Small intestine (tissue), 16 donors: ENCODE measurements at places on chromosomes 6 and 20. TPM values are rescaled to one million over a fixed set of nuclear protein-coding genes. Genes with fewer than 3 reads are reported as not detected.

Gene TENT5A
- polyA plus RNA-seq: 6.0 TPM

DNA sequence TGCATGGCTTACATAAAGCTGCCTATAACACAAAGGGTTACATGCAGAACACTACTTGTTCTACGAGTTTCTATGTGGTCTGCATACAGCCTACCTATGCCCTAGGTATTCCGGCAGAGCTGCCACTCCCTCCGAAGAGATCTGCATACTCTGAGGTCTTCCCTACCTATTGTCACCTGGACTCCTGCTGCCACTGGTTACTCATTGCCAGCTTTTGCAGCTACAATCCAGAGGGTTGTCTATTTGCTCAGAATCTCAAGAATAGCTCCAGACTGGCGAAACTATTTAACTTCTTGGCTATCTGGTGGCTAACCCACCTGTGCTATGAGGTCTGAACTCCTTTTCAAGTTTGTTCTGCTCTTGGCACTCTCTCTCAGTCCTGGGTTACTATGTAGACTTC is 323.3 kb downstream of the BMP2 start:
- peak; percentile 1 for DNase-seq

GRCh38 chr20:24166123-24166381 is 177.5 kb upstream of the GGTLC1 start:
- DNase-seq: no peak

GRCh38 chr20:18738055-18738454 is 75.5 kb upstream of the SCP2D1 start:
- DNase-seq: no peak

DNA sequence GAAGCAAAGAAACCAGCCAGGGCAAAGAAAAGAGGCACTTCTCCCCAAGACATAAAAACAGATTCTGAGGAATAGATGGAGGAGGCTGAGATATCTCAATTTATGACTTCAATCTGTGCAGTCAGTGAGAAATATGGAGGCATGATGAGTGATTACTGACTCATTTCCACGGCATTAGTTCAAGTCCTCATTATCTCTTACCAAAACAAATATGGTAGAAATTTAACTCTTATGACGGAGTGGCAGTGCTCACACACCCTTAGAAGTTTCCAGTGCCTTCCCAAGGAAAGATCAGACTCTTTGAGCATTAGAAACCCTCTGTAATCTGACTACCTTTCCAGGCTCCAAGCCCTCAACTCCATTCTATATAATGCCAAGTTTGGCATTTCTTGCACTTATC is 364.1 kb downstream of the ARHGAP18 start:
- no peak for DNase-seq

- no peak for DNase-seq
Measured at GRCh38 chr6:46414398-46414797, 76.9 kb downstream of the RCAN2 start.

DNA sequence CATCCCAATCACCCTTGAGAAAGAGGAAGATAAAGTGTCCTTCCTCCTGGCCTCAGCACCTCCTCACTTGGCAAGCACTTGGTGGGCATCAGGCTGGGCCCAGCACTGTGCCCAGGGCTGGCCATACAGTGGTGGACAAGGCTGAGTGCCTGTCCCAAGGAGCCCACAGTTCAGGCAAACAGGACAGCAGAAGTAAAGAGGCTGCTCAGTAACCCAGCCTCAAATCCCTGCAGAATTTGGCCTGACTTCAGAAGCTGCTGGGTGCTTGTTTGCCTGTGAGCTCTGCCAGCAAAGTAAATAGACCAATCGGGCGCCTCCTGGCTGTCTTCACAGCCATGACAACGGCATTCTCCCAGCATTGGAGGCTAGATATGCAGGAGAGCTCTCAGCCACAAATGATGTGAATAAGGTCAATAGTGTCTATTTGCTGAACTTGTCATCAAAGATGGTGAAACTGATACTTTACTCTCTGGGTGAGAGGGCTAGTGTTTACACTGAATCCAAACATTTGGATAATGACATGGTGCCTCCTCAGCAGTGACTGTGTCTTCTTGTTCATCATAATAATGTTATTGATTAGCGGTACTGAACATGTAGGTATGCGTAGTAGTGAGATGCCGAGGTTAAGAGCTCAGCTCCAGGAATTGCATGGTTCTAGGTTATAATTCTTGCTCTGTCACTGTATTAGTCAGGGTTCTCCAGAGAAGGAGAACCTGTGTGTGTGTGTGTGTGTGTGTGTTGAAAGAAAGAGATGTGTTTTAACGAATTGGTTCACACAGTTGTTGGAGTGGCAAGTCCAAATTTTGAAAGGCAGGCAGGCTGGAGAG is 36.9 kb upstream of the FANCE start:
- peak; percentile 74 for DNase-seq

GRCh38 chr6:444653-445275 is 53.2 kb downstream of the IRF4 start:
- DNase-seq: no peak

Gene TREM1
- polyA plus RNA-seq: 1.1 TPM

DNA sequence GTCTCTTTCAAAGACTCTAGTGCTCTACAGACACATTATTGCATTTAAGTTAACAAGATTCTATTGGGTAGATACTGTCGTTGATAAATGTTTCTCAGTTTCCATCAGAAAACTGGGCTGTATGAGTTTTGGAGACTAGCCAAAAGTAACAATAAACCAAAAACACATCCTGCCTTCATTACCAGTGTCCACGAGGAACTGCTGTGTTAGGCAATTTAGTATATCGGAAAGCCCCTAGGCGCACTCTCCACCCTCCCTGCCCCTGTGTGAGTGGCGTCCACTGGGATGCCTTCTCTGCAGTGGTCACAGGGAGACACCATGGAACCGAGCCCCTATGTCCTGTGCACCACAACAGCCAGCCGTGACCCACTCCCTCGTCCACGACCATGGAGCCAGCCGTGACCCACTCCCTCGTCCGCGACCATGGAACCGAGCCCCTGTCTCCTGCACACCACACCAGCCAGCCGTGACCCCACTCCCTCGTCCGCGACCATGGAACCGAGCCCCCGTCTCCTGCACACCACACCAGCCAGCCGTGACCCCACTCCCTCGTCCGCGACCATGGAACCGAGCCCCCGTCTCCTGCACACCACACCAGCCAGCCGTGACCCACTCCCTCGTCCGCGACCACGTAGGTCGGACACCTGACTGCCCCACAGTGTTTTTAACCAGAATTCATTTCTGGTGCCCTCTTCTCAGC is 35.3 kb downstream of the DLL1 start:
- DNase-seq: no peak

DNA sequence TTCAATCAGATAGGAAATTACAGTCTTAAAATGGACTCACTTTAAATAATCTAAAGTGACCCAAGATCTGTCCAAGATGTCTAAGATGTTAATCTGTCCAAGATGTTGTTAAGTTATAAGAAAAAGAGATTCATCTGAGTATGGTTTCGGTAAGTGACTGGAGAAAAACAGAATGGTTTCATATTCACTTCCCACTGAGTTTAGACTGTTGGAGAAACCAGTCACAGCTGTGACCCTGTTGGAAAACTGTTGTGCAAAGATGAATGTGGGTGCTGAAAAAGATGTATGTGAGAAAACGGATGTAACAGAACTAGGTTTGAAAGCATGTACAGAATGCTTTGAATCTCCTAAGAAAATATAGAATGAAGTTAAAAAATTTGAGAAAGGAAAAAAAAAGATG is 325.9 kb downstream of the COL12A1 start:
- no peak for DNase-seq

DNA sequence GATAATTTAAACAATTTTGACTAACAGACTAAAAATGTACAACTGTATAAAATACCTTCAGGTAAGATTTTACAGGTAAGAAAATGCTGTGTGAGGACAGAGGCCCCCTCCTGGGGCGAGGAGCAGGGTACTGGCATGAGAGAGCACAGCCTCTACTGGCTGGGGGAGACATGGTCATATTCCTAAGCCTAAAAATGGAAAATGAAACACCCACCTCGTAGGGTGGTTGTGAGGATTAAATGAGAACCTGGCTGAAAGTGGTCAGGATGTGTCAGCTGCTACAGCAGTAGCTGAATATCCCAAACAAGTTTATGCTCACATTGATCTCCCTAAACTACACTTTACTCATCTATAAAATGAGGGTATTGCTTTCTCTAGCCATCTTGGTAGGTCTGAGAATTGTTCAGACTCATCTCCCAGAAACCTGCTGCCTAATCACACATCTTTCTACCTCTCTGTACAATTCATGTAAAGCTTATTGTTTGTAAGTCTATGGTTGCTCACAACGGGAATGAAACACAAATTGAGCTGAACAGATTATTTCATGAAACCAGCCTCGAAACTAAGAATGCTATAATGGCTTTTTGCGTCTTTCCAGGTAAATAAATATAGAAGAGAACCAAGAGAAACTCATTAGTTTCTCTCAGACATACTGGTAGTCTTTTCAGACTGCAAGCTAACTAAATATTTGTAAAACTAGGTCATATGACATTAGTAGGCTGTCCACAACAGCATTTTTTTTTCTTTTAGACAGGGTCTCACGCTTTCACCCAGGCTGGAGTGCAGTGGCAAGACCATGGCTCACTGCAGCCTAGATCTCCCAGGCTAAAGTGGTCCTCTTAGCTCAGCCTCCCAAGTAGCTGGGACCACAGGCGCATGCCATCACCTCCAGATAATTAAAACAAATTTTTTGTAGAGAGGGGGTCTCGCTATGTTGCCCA is 69.6 kb downstream of the POPDC3 start:
- DNase-seq: no peak

- no peak for DNase-seq
Measured at GRCh38 chr6:31309641-31310040, 37.7 kb upstream of the HLA-C start.

Gene ADTRP
- polyA plus RNA-seq: 64.9 TPM

DNA sequence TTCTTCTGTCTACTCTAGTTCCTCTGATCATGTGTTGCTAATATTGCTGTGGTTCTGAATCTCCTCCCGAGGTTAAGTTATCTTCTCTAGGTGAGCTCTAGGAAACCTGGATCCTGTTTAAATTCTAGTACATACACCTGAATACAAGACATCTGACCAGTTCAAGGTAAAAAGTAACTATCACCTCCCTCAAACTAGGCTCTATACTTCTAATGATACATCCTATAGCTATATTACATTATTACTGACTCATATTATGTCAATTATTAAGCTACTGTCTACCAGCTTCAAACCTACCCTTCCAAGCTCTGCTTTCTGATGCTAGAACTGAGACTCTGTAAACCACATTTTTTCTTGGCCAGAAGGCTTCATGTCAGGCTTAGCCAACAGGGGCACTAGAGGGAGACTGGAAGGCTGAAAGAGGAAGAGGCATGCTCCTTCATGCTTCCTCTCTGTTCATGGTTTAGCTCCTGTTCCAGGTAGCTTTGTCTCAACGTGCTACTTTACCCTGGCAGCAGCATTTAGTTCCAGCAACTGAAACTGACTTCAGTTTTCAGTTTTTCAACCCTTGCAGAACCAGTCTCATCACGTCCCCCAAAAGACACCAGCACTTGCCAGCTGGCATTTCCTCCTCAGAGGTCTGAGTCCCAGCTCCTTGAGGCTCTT is 148.4 kb upstream of the TOP1 start:
- no peak for DNase-seq

DNA sequence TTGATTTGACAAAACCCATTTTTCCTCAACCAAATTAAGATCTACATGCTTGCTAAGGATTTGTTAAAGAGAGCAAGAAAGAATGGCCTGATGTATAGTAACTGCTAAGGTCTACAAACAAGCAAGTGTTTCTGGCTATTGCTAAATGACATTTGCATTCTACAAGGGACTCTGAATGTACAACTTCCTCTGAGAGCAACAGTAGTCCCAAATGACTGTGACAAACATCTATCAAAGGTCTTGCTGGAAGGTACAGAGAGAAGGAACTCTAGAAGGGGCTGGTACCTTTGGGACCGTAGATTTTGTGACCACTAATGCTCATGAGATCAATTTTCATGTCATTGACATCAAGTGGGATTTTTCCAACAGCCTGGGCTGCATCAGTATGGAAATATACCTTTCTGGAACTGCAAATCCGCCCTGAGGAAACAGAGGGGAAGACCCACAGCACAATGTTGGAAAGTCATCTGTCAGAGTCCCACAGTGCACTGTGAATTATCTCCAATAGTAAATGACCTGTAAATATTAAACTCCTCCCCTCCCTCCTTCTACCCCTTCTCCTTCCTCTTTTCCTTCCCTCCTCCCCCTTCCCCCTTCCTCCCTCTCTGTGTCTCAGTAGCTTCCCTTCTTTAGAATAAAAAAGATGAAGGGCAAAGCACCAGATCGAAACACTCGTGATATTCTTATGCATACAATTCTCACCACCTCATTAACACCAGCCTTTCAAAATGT is 15.9 kb upstream of the CPNE1 start:
- no peak for DNase-seq

Gene RTN4IP1
- 8.1 TPM for polyA plus RNA-seq

GRCh38 chr20:47603260-47603659 is 101.6 kb downstream of the NCOA3 start:
- DNase-seq: no peak

Gene ANKRD6
- polyA plus RNA-seq: 7.9 TPM

DNA sequence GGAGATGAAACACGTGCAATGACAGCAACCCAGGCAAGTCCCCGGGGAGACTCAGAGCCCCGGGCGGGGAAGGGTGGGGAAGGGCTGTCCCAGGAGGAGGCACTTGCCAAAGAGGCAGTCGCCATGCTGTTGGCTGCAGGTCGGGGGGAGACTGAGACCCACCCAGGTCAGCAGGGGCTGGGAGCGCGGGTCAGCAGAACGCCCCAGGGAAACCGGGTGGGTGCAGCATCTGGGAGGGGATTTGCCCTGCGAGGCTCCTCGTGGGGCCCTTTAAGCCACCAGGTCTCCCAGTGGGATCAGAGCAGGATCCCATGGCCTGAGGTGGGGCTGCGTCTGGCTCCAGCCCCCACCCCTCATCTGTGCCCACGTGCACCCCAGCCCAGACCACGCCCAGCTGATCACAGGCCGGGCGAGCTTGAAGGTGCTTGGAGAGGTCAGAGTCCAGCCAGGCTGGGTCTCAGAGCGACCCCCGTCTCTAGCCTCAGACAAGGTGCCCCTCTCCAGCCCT is 65.5 kb downstream of the YTHDF1 start:
- DNase-seq: no peak

GRCh38 chr6:18183766-18184165 is 28.5 kb downstream of the KDM1B start:
- DNase-seq: no peak

GRCh38 chr20:23461180-23461579 is 8.5 kb upstream of the CST11 start:
- no peak for DNase-seq

DNA sequence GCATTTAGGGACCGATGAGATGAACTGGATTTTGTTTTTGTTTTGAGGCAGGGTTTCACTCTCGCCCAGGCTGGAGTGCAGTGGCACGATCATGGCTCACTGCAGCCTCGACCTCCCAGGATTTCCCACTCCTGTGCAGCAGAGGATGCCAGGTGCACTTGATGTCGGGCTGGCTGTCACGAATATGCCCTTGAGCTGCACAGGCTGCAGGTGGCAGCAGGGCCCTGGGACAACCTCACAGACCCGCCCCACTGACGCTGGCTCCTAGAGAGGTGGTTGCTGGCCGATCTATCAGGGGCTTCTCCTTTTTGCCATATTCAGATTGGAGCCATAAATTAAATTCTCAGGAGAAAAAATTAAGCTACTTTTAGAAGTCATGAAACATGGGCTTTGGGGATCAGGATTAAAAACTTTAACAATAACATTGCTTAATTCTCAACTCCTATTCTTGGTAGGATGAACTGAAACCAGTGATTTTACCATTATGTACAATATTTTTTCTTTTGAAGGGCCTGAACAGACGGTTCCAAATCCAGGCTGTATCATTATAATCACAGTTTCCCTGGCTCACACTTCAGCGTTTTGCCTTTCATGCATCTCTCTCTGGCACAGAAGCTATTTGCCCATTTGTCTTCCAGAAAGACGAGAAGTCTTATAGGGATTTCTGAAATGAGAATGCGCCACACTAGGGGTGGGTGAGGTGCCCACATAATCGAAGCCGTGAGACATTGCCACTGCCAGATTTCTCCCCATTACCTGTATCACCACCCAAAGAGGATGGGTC is 32.4 kb downstream of the NQO2 start:
- no peak for DNase-seq
